Globus pallidus (tissue), 1 donor: ENCODE measurements at places on chromosomes 2 and 18.

DNA sequence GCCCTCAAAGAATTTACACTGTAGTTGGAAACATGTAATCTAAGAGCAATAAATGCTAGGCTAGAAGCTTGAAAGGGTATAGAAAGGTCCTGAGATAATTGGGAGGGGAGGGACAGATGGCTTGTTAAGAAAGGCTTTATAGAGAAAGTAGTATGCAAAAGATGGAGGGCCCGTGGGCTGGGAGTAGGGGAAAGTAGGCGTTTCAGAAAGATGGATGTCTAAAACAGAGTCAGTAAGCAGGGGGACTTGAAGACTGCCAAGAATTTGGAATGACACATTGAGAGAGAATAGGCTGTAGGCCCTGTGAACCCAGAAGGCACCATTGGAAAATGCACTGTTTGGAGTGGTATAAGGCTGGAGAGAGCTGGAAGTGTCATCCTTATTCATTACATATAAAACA is 822 bp downstream of the PSMG2 start:
- DNase-seq, result no peak

- no peak for DNase-seq
Observed at GRCh38 chr2:193476171-193476800, 1281.6 kb upstream of the TMEFF2 start.

DNA sequence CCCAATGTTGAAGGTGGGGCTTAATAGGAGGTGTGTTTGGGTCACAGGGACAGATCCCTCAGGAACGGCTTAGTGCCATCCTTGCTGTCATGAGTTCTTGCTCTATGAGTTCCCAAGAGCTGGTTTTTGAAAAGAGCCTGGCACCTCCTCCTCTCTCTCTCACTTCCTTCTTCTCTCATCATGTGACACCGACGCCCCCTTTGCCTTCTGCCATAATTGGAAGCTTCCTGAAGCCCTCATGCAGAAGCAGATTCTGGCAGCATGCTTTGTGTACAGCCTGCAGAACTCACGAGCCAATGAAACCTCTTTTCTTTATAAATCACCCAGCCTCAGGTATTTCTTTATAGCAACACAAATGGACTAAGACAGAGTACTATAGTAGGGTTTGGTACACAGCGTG is 100.4 kb upstream of the SH3BP4 start:
- DNase-seq, result no peak

GRCh38 chr2:96156926-96157648 is 11.8 kb upstream of the DUSP2 start:
- no peak for DNase-seq

DNA sequence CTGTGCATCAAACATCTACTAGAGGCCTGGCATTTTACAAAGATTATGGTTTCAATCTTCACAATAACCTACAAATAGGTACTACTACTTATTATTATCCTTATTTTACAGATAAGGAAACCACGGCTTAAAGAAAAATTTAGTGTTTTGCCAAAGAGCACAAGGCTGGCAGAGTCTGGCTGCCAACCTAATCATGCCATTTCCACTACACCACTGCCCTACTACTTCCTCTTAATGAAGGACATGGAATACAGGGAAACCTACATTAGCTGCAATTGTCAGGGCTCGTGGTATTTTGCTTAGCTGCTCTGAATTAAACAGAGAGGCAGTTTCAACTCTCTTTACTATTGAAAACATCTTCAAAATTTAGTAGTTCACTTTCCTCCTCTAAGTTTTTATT is 5.9 kb downstream of the MBOAT2 start:
- DNase-seq, result no peak

DNA sequence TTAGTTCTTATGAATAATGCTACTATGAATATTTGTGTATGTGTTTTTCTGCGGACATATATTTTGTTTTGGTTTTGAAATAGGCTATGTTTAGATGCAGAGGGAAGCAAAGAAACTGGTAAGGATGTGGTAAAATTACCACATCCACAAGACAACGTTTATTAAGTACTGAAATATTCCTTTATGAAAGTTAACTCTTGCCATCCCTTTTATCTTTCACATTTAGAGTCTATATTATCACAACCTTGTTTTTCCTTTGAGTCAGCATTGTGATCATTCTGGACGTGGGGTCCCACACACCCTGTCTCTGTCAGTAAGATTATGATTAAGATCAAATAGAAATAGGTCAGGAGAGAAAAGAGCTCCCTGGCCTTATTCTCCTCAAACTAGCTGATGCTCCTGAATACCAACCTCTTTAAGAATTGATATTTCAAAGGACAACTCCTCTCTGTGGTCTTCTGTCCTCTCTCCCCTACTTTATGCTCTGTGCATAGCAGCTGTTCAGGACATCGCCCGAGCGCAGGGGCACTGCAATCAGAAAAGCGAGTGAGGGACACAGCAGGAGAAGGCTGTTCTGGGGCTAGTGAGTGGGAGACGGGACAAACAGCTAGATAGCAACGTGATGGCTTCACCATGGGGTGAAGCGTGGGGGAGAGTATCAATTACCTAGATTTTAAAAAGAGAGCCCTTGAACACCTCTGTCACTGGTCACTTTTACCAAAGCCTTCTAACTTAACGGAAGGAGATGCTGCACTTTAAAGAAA is 12.2 kb downstream of the METAP1D start:
- DNase-seq, result no peak

GRCh38 chr2:32743480-32744236 is 115.8 kb downstream of the TTC27 start:
- DNase-seq, result no peak

GRCh38 chr2:201806442-201807170 is at the start of gene CDK15:
Gene CDK15 (plus strand): TSS chr2:201806537. CDS start chr2:201806665, 128 bp downstream.
- DNase-seq, result no peak

DNA sequence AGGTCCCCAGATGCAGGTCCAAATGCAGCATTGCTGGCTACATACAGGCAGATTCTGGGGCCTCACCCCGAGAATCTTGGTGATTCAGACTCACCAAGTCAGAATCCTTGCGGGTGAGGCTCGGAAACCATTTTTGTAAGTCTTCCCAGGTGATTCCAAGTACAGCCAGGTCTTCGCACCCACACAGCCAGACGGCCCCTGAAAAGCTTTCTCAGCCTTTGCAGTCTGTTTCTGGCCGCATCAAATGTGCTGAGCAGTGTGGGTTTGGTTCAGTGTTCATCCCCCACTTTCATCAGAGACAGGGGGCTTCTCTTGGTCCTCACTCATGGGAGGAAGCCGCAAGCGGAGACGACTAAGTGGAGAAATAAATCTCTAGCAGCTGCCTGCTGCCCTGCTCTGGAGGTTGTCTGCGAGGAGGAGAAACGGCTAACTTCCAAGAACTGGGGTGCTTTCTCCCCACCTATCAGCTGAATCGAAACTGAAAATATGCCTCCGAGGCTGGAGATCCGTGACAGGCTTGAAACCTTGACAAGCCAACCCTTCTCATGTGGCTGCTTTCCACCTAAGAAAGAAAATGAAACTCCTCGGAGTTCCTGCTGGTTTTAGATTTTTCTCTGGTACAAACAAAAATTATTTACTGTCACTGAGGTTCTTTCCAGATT is 8.9 kb upstream of the TMEM185B start:
- peak; percentile 23 for DNase-seq

GRCh38 chr2:109435066-109435690 is 178.6 kb downstream of the SEPTIN10 start:
- no peak for DNase-seq

GRCh38 chr2:239801404-239802184 is 223.5 kb downstream of the NDUFA10 start:
- no peak for DNase-seq

DNA sequence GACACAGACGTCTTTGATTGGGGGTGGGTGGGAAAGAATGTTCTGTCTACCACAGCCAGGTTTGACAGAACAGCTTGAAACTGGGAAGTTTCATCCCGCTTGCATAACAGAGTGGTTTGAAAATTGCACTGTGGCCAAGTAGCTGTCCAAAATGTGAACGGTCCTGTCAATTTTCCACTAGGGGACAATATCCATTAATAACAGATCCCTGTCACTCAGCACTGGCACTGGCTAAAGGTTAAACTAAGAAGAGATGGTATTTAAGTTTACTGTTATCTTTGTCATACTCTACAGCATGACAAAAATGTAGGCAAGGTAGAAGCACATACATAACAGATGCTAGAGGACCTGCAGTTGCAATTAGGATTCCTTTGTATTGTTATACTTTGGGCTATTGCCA is 55.6 kb upstream of the ACMSD start:
- DNase-seq, result no peak

GRCh38 chr2:38497670-38498037 is 105.1 kb downstream of the HNRNPLL start:
- DNase-seq, result no peak

DNA sequence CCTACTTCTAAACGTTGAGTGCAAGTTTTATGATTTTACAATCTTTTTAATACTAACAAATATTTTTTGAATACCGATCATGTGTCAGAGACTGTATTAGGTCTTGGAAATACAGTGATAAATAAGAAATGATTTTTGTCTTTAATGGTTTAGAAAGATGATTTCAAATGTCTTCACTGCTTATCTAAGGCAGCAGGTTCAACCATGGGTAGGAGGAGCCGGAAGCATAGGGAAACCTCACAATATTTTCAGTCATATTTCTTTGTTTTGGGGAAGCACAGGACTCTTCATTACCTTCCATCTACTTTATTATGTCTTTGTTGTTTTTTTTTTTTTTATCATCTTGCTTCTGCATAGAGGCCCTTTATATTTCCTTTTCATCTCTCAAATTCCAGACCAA is 165.2 kb upstream of the EPC2 start:
- no peak for DNase-seq

DNA sequence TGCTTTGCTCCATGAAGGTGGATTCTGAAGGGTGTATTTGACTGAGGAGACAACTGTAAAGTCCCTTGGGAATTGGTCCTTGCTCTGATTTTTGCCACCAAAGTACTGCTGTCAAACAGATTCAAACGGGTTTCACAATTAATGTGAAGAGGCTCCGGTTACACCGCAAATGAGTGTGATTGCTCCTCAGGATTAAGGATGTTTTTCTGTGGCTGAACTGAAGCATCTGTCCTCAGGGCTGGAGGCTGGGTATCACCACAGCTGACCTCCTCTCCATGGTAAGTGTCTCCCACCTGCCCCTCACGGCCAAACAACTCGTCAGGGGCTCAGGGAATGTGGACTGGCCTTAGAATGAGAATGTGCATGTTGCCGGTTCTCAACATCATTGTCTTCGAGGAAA is 130.4 kb upstream of the NDUFV2 start:
- DNase-seq, result no peak

DNA sequence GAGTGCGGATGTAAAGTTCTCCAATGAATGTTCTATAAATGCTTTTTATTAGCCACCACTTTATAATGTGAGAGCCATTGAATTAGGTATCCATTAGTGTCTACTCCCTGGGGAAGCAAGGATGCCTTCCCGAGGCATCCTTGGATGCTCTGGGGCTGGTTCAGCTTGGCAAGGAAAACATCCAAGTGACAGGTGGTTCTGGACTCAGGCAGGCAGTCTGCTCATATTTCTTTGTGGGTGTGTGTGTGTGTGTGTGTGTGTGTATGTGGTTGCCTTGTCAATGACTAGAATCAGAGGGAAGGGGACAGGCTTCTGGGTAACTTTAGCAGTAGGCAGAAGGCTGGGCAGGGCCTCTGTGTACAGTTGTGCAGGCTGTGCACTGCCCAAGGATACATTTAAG is 149.2 kb downstream of the TSN start:
- DNase-seq, result no peak

- DNase-seq, result no peak
Observed at GRCh38 chr18:75304678-75305557, 94.3 kb downstream of the TSHZ1 start.

- DNase-seq, result no peak
Observed at GRCh38 chr2:205857520-205858237, 175.4 kb downstream of the NRP2 start.

DNA sequence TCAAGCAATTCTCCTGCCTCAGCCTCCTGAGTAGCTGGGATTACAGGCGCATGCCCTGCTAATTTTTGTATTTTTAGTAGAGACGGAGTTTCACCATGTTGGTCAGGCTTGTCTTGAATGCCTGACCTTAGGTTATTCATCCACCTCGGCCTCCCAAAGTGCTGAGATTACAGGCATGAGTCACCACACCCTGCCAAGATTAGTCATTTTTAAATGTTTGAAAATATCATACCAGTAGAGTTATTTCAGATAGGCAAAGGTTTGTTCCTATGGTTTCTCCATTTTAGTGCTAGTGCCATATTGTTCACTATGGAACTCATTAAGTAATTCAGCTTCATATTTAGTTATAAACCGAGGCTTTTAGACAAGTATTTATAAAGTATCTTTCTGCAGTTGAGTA is 52.3 kb downstream of the HIBCH start:
- no peak for DNase-seq

DNA sequence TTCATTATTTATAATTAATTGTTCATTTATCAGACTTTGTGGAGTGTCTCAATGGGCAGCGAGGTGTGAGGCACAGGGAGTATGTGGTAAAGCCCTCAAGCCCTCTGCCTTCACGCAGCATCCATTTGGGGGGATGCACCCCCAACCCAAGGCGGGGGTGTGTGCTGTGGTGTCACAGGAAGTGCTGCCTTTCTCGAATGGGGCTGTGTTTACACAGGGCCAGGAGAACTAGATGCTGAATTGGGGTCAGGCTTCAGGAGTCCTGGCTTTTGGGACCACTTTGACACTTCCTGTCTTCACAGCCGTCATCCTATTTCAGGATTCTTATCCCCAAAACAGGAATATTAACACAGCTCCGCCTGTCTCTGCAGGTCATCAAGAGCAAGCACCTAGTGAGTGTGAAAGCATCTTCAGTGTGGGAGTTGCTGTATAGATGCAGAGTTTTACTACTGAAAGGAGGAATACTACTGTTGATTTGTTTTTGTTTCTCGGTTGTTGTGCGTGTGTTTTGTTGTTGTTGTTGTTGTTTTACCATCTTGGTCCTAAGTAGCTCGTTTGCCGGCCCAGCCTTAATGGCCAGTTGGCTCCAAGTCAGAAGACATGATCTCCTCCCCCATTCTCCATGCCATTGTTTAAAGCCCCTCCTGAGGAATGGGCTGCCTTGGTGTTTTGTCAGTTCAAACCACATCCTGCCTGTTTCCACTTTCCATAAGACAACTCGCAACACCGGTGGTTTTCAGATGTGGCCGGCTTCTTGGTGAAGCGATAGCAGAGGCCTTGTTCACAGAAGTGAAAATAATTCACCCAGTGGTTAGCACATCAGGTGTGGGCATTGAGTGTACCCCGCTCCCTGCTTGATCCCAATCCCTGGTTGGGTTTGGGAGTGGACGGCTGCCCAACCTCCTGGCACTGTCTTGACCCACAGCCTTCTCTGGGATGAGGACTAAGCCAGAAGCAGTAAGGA is 221.3 kb downstream of the BCL2 start:
- DNase-seq, result no peak

GRCh38 chr2:221641181-221641871 is 69.2 kb upstream of the EPHA4 start:
- DNase-seq, result no peak

GRCh38 chr2:27671235-27671634 is 7.5 kb downstream of the SLC4A1AP start:
- no peak for DNase-seq

GRCh38 chr2:121999264-121999663 is 243.8 kb downstream of the TSN start:
- no peak for DNase-seq

DNA sequence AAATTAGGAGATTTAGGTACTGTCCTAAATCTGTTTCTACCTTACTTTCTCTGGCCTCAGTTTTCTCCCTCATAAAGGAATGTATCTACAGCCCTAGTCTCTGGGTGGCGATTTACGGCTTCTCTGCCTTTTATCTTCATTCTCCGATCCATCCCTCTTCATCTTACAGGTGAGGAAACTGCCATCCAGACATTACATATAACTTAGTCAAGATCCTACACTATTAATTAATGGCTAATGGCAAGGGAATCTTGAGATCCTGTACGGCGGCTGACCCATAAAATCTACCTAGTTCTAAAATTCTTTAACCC is 386 bp upstream of the YIPF4 start:
- DNase-seq, result no peak
